ENCODE measurements at places on chromosomes 3 and 15.

DNA sequence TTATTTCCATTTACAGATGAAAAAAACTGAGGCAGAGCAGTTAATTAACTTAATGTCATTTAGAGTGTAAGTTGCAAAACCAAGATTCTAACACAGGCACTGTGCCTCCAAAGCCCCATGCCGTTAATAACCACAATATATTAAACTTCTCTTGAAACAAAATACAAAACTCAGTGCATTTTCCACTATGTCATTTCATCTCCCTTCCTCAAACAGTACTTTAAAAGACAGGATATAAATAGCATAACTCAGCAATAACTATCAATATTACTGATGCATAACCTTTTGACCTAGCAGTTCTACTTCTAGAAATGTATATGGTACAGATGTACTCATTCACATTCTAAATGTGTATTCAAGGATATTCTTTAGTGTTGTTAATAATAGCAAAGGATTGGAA, 5.1 kb upstream of the TASOR start:
- DNase-seq = no peak

DNA sequence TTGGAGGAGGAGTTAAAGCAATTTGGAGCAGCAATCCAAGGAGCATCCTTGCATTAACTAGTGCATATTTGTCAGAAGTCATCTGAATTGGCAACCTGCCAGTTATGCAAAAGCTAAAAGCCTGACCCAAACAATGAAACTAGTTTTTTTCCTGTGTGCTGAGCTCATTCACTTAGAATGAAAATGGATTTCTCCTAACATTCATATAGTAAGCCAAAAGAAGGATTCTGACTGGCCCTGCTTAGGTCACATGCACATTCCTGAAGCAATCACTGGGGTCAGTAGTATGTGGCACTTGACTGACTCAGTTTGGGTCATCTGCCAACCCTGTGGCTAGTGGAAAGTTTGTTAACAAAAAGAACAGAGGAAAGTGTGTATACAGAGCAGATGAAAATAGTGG, 30.5 kb downstream of the OXSM start:
- DNase-seq = no peak

GRCh38 chr15:101045236-101045646, 126.1 kb downstream of the LRRK1 start:
- no peak for DNase-seq

DNA sequence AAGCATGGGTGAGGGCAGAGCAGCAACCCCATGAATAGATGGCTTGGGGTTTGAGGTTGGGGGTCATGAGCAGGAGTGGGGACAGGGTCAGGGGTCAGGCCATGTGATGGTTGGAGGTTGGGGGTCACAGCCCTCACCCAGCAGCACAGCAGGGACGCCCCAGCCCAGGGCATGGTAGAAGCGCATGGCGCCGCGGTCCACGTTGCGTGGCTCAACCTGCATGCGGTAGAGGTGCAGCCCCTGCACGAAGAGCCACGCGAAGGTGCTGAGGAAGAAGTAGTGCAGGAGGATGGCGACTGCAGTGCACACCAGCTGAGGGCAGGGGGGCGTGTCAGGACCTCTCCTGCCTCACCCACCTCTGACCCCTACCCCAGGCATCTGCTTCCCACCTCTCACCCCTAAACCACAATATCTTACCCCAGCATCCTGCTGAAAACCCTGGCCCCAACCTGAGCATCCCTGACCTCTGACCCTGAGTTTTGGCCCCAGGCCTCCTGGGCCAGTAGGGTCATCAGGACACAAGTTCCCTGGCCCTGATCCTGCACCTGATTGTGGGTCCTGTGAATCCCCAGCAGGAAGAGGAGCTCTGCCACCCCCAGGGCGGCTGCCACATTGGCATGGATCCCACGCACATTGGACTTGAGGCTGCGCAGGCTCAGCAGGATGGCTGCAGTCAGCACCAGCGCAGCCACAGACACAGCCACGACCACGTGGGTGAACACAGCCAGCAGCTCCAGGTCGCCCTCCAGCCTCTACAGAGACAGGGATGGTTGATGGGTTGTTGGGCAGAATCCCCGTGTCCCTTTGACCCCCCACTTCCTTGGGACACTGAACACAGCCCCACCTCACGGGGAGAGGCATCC, 9.9 kb upstream of the SLC26A6 start:
- no peak for DNase-seq

DNA sequence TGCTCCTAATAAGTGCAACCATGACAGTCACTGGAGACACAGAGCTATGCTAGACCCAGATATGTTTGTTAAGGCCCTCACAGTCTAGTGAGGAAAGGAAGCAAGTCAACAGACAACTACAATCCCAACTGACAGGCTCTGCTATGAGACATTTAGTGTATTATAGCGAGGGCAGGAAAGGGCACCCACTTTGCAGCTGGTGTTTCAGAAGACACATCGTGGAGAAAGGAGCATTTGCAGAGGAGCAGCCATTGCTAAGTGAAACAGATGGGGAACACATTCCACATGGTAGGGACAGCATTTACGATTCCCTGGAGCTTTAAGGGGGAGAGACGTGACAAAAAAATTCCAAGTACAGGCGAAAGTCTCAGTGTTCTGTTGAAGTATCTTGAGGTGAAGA, 685.6 kb downstream of the AGBL1 start:
- DNase-seq = no peak

- DNase-seq = no peak
Observed at GRCh38 chr3:84772841-84773240, 185.9 kb upstream of the CADM2 start.

GRCh38 chr15:50180091-50180490, 1.9 kb upstream of the SLC27A2 start:
- DNase-seq = no peak

DNA sequence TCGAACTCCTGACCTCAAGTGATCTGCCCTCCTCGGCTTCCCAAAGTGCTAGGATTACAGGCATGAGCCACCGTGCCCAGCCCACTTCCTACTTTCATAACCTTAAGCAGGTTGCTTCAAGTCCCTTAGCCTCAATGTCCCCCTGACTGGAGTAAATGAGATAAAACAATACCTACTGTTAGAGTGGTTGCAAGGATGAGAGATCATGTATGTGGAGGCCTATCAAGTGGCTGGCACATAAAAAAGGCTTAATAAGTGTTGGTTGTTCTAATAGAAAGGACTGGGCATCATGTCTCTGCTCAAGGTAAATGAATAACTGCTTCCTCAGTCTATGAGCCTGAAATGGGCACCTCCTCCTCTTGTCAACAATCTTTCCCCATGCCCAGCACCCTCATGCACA, 25.9 kb upstream of the UBE2E1 start:
- DNase-seq = no peak

- no peak for DNase-seq
Observed at GRCh38 chr3:143928541-143929255, 42.9 kb upstream of the DIPK2A start.

- no peak for DNase-seq
Observed at GRCh38 chr3:38247366-38248035, 18.1 kb upstream of the SLC22A13 start.

GRCh38 chr15:66578286-66578875, 12.6 kb upstream of the LCTL start:
- DNase-seq = no peak

GRCh38 chr15:72540606-72541237, 66.6 kb downstream of the ARIH1 start:
- no peak for DNase-seq

- DNase-seq = no peak
Observed at GRCh38 chr3:98550833-98551232, 19.1 kb downstream of the GPR15 start.

GRCh38 chr3:52600258-52600657, 63.9 kb downstream of the UQCC5 start:
- DNase-seq = no peak

GRCh38 chr3:48422681-48423080, 7.2 kb downstream of the PLXNB1 start:
- no peak for DNase-seq

- DNase-seq = no peak
Observed at GRCh38 chr3:189361103-189361835, 189.5 kb downstream of the TPRG1 start.
